ENCODE measurements at places on chromosomes 6 and 20. TPM values are rescaled to one million over a fixed set of nuclear protein-coding genes. Genes with fewer than 3 reads are reported as not detected.

PDYN gene
- not detected for total RNA-seq

PHF10 gene
- 47.8 TPM for total RNA-seq

DNA sequence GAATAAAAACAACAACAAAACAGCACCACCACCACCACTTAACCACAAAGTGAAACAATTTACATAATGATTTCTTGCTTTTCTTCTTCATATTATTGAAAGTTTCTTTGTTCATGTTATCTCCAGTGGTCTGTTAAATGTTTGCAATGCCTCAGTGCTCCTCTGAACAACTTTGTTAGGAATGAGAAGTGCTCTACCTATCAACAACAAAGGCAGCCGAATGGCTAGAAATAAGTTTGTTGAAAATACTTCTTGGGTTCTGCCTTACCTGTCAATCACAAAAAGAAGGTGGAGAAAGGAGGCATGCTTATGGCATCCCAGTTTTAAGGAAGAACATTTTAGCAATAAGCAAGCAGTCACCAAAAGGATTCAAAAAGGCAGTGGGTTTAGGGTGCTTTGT, 490.2 kb downstream of the PRKN start:
- no peak for DNase-seq

GRCh38 chr6:2931055-2931454, 27.9 kb upstream of the SERPINB9 start:
- DNase-seq, result no peak
